ENCODE measurements at places on chromosomes 11 and 22. TPM values are rescaled to one million over a fixed set of nuclear protein-coding genes. Genes with fewer than 3 reads are reported as not detected.

Gene PLAAT4
- 35.7 TPM for total RNA-seq

Gene DERL3
- 8.1 TPM for total RNA-seq

GRCh38 chr22:42770941-42771647 lies 50.4 kb upstream of the A4GALT start:
- DNase-seq: no peak

- no peak for DNase-seq
Observed at GRCh38 chr11:10122326-10123197, 171.5 kb downstream of the SBF2 start.

GRCh38 chr11:117908109-117908895 lies 20.9 kb downstream of the TMPRSS13 start:
- DNase-seq: peak; percentile 5
